ENCODE measurements at places on chromosomes 11 and 22.

DNA sequence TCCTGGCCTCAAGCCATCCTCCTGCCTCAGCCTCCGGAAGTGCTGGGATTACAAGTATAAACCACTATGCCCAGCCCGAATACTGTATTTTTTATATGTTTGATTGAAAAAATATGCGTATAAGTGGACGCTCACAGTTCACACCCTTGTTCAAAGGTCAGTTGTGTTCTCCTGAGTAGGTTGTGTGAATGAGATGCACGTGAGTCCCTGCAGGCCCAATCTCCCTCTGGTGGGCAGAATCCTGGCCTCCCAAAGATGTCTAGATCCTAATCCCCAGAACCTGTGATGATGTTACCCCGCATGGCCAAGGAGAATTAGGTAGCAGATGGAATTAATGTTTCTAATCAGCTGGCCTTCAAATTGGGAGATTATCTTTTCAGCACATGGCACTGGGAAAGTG is 41.9 kb downstream of the CTTN start:
- no peak for DNase-seq

DNA sequence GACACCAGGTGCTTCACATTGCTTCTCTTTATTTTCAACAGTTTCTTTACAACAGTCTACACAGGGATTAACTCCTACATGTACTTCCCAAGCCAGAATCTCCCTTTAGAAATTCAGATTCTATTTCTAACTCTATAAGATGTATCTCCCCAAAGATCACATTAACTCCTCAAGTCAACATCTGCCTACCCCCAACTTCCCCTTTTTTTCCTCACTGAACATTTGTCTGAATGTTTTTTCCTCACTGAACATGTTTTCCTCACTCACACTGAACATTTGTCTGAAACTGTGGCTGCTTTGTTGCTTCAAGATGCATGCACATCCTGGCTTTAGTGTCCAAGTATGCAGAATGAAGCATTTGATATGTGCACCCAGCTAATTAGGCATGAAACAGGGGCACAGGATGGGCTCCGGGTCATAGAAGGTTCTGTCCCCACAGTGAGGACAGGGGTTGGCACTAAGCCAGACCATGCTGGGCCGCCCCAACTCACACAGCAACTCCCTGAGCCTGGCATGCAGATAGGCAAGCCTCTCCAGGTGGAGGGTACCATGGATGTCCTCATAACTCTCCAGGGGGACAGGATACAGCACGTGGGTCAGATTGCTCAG is 11.3 kb downstream of the PRAME start:
- DNase-seq = no peak

DNA sequence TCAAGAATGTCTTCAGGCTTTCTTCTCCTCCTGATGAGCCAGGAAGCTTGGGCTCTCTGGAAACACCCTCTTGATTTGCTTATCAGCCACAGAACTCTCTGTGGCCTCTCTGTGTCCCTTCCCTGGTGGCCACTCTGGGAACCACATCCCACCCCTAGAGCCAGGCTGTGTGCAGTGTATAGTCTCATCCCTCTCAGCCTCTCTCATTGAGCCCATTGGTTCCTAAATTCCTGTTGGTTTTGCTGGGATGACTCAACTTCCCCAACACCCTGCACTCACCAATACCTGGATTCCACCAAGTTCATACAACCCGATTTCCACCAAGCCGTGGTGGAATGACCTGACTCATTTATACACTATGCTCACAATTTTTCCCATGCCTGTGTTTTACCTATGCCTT is 5.2 kb downstream of the IRAG1 start:
- DNase-seq = no peak

- DNase-seq = no peak
These were observed 37.5 kb downstream of the PPARA start for GRCh38 chr22:46187862-46188261.

DNA sequence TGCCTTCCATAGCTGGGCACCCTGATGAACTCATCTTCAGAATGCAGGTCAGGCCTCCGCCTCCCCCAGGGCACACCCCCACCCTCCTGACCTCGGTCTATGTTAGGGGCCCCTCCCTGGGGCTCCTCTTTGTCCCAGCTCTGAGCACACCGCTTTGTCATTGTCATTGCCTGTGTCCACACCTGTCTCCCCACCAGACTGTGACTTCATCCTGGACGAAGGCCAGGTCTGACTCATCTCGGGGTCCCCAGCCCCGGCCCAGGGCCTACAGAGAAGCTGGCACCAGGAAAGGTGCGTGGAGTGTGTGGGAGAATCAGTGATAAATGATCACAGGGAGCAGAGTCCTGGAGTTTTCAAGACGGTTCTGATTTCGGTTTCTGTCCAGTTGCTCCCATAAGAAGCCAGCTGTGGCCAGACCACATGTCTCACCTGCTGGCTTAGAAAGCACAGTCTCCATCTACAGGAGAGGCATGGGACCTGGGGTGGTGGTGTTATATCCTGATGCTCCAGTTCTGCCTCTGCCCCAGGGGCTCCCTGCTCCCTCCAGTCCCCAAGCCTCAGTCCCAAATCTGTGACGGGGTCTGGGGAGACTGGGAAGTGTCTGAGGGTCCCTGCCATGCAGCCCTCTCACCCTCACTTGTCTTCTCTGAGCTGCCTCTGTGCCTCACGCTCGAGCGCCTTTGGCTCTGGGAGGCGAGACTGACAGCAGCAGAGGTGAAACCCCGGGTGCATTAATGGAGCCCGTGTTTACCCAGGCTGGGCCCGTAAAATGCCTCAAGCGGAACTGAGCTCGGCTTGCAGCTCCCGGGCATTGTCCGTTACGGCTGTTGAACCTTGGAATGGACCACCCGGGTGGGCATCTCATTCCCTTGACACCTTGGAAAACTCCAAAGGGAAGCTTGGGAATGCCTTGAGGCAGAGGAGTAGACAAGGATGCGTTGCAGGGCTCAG is 85.5 kb upstream of the WNT11 start:
- DNase-seq = no peak

- no peak for DNase-seq
These were observed 52.6 kb upstream of the ADA2 start for GRCh38 chr22:17271711-17272451.

DNA sequence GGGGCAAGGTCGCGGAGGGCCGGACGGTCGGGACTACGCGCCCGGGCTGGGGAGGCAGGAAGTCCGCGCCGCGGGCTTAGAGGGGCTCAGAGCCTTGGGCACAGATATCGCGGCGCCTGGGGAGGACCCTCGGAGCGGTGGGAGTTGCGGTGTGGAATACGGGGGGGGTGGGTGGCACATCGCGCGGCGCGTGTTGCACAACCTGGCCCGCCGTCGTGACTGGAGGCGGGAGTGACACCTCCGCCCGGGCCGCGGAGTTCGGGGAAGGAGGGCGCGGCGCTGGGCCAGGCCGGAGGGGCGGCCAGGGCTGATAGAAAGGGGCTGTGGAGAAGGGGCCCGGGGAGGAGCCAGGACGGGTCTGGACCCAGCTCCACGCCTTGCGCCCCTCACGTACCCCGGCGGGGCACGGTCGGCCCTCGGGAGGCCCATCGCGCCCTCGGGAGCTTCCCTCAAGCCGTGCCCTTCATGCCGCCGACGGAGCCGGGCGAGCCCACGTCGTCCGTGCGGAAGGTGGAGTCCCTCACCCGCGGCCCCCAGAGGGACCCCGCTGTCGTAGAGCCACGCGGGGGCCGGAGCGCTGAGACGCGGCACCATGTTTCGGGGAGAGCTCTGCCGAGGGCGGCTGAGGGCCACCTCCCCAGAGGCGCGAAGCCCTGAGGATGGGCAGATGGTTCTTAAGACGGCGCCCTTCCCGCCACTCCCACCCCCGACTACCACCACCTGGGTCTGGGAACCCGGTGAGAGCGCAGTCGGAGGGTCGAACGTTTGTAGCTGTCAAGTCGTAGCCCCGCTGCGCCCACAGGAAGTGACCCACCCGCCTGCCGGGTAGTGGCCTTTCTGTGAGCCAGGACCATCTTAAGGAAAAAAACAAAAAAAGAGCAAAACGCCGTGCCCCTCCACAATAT is 729 bp downstream of the IL17RA start:
- DNase-seq = no peak

- no peak for DNase-seq
These were observed 33.9 kb downstream of the RAB39A start for GRCh38 chr11:107962181-107962580.

- no peak for DNase-seq
These were observed 22.8 kb upstream of the ACCSL start for GRCh38 chr11:44024977-44025376.

DNA sequence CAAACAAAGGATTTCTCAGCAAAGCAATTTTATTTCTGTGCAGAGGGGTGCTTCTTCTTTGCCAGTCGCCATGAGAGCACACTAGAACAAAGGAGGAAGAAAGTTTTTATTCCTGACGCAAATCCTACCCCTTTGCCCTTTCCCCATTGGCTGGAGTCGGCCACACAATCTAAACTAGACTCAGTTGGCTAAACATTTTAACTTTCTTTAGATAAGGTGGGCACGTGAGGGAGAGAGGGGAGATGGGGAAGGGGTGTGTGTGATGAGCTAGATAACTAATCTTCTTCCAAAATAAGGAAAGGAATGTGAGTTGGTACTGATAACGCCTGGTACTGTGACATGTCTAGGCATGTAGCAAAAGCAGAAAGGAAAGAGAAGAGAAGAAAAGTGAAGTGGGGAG is 626 bp downstream of the TRIM22 start:
- no peak for DNase-seq

DNA sequence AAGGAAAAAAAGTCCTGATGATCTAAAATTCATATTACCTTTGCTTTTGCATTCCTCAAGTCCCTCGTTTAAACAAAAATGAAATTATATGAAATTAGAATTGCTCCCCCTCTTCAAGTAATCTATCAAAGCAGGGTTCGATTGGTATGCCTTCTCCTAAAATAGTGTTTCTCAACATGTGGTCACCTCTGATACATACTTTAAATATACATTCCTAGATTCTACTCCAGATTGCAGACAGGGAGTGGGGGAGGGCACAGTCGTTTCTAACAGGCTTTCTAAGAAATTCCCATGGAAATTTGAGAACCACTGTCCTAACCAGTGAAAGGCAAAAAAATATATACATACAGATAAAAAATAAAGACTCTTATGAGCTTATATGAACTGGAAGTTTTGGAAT is 22.6 kb upstream of the IRAG1 start:
- DNase-seq = no peak

DNA sequence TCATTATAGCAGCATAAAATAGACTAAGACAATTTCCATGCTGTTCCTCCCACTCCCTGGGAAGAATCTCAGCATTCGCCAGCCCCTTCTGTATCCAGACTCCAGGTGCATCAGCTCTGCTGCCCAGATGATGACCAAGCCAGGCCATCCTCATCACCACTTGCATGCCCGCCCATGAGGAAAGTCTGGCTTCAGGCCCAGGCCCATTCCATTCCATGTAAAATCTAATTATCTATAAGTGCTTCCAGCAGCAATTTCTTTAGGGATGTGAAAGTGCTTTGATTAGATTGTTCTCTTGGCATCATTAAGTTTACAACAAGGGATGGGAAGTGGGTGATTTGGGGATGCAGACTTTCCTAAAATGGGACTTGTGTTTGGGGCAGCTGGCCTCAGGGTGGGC is 100.3 kb downstream of the INSC start:
- no peak for DNase-seq

GRCh38 chr11:124277804-124278203 is 21.6 kb downstream of the OR8G5 start:
- no peak for DNase-seq

DNA sequence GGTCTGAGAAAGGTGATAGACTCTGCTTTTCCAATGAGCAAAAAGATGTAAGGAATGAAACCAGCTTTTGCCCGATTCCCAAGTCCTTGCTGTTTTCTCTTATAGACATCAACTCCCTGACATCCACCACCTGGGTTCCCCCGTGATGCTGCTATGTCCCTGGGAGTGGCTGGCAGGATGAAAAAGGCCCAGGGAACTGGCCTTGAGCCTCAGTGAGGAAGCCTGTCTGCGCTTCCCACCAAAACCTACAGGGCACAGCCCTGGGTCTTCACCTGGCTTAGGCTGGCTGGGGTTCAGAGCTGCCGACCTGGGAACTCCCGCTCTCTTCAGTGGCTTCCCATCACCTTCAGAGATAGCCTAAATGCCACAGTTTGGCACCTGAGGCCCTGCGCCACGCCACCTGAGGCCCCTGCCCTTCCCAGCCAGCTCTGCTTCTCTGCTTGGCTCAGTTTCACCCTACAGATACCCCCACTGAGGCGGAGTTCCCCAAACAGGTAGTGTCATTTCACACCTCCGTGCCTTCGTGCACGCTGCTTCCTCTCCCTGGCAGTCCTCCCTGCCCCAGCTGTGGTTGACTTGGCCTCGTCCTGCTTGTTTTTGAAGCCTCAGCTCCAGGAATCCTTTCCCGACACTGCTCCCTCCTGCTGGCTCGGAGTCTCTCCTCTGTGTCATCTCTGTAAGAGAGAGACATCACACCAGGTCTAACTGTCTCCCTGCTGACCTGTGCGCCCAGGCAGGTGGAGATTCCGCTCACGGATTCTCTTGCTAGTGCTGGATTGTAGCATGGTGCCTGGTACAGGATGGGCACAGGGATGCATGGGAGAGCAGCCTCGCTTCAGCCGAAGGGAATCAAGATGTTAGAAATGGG is 10.7 kb downstream of the SLC37A2 start:
- no peak for DNase-seq

GRCh38 chr11:1055990-1056771 is 18.5 kb upstream of the MUC2 start:
- DNase-seq = no peak

GRCh38 chr22:43155789-43156188 is 4.4 kb downstream of the TSPO start:
- no peak for DNase-seq

DNA sequence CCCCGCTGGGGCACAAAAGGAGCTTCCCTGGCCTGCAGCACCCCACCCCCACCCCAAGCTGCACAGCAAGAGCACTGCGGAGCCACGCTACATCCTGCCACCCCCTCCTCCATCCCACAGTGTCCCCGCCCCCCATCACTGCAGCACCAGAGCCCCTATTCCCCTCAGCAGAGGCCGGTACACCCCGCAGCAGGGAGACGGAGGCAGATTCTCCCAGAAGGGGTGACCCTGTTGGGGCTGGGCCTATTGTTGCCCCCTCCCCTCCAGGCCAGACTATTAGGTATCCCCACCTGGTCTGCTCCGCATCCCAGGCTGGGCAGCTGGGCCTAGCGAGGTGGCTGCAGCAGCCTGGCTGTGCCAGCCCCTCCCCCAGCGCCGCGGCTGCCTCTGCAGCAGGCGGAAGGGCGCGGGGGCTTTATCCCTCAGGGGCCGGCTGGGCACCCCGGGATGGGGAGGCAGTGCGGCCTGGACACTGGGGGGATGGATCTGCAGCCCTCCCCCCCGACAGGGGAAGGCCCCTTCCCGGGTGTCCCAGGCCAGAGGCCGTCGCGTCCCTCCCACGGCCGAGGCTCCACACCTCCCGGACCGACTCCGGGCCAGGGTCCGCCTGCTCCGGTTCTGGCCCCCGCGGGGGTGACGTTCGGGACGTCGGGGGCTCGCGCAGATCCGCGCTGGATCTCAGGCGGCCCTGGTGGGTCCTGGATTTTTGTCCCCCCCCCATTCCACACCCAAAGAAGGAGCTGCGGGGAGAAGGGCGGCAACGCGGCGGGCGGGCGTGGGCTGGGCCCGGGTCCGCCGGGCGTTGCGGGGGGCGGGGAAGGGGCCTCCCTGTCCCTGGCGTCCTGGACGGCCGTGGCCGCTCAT is 943 bp downstream of the DUSP8 start:
- no peak for DNase-seq

Data from stimulated activated CD8-positive, alpha-beta memory T cell treated with anti-CD3 and anti-CD28 coated beads, Interleukin-4, amount 100 ng/mL, for 1 hour (primary cell).